Stimulated activated naive CD4-positive, alpha-beta T cell (primary cell): ENCODE measurements at places on chromosomes 2 and 18.

DNA sequence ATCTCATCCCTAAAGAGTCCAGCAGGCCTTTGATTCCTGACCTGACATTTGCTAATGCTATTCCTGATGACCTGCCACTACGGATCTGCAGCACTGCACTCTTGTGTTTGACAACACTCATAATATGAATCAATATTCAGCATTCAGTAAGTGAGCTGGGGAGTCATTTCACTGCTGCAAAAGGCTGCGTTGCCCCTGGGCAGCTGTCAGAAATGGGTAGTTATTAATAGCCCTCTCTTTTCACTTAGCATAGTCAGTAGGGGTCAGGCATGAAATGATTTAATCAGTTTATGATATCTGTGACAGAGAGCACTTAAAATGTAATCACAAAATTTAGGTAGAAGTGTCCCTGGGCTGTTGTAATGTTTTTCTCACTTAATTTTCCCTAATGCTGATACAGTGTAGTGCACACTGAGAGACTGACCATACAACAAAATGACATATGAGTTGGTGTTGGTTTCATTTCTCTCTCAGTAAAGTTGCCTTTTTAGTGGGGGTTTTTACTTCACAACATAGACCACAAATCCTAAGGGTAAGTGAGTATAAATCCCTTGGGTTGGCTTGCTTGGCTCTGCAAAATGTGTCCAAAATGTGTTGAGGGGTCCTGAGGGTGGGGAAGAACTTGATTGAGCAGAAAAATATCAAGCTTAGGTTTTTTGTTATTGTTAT, 184.8 kb downstream of the CAMKMT start:
- DNase-seq, result no peak

DNA sequence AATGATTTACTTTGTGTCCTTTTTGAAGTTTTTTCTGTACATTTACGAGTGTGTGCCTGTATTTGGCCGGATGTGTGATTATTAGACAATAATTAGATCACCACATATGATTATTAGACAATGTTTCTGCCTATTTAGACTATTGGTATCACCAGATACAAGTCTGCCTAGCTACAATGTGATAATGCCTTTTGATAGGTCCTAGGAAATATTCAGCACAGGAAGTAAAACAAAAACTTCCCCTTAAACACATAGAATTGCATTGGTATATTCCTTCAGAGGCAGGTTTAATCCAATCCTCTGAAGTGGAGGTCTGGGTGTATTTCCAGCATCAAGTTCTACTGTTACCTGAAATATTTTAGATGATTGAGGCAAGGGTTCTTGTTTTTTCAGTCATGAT, 275.1 kb downstream of the TGIF1 start:
- no peak for DNase-seq

DNA sequence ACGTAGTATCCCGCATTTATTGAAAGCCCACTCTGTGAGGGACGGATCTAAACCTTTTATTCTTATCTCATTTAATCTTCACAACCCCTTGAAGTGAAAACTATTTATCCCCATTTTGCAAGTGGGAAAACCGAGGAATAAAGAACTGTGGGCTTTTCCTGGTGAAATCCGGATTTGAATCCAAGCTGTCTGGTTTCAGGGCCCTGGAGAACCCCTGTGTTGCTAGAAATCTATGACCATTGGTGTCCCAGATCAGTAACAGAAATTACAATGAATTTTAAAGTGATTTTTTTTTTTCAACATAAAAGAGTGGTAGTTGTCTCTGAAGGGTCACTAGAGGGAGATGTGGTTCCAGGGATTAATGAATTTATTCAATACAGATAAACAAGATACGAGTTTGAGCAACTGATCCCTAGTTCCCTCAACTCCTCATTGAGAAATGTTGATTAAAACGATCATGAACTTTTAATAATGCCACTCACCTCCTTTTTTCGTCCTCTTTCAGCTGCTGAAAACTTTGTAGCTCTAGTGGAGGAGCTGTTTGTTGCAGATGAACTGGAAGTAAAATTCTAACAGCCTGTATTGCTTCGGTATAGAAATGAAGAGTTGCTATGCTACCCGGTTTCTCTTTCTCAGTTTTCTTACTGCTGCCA, 940 bp downstream of the XRCC5 start:
- no peak for DNase-seq

- DNase-seq, result no peak
Measured at GRCh38 chr2:241073166-241074064, 28.7 kb downstream of the MTERF4 start.

- no peak for DNase-seq
Measured at GRCh38 chr2:231919341-231920035, 6.7 kb downstream of the NPPC start.

- no peak for DNase-seq
Measured at GRCh38 chr2:150538651-150539201, 51.3 kb upstream of the RND3 start.

- no peak for DNase-seq
Measured at GRCh38 chr18:23568281-23569138, 17.8 kb downstream of the NPC1 start.

GRCh38 chr2:12613137-12613835, 103.5 kb upstream of the TRIB2 start:
- DNase-seq, result no peak

DNA sequence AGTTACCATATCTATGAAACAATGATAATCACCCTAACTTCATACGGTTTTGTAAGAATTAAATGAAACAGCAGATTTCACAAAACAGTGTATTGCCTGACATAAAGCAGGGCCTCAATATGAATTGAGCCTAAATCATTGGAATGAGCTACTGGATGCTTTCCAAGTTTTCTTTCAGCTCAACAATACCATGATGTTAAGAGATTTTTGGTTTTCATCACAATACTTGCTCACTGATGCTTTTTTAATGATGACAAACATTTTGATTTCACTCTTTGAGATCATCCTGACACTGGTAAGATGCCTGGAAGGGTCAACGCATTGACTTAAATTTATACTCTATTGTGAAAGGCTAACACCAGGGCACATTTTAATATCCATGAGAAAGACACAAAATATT, 377.5 kb downstream of the ZNF521 start:
- no peak for DNase-seq

DNA sequence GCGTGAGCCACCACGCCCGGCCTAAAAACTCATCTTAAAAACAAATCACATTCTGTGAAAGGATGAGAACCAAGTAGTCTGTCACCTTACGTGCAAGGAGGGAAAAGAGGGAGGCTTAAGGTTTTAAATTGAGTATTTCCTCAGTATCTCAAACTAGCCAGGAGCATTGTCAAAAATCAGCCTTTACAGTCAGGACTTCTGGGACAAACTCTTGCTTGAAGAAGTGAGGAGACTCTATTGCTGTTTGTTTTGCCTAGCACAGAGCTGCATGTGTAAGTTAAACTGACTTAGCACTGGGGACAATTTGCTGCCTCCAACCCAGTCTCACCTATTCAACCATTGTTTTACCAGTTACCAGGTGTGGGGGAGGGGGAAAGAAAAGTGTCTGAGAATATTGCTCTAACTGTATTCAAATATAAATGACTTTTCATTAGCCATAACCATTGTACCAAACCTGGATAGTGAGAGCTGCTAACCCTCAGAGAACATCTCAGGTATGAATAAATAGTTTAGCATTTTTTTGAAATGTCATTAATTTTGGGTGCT, 3.6 kb downstream of the INO80D start:
- no peak for DNase-seq

- DNase-seq, result no peak
Measured at GRCh38 chr2:33190393-33190937, 243.7 kb downstream of the LTBP1 start.

DNA sequence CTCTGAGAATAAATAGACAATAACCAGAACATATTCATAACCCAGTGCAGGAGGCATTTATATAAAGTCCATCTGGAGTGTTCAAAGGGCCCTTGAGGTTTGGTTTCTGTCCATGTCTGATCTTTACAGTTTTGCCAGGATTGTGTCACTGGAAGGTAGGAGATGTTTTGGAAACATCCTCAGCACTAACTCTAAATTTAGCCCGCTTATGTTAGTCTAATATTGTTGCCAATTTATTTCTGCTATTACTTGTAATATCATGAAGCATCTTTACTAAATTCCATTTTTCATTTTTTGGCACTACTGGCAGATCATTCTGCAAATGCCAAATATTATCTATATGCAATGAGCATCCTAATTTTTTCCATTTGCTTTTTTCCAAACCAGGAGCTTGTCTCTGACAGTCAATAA, 22.4 kb upstream of the REV1 start:
- DNase-seq, result no peak

DNA sequence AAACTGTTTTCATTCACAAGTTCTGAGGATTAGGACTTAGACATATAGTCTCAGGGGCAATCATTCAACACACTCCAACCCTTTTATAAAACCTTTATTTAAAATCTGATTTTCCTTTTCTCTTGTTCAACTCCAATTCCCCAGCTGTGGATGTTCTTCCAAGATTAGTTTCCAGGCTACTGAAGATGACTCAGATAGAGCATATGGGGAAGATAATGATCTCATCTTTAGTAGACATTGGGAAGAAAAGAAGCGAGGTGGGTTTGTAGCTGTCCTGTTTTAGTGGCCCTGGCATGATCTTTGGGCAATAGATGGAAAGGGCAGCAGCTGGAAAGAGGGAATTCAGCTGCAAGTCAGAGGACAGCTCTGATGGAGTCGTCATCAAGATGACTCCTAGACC, 247.7 kb upstream of the CCDC68 start:
- no peak for DNase-seq

DNA sequence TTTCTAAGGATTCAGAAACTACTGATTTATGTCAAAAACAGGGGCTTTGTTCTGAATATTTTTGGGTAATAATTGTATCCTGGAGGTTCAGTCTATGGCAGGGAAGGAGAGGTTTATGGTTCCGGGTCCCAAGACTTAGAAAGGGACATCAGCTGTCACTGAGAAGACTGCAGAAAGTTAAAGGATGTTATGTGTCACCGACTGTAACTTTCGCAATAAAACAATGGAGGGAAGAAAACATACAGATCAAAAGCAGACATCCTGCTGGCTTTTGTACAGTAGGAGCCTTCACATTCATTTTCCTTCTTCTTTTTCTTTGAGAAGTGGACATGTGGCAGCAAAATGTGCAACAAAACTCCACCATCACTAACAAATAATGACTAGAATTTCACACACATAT, 900.7 kb upstream of the SOX11 start:
- DNase-seq, result no peak

DNA sequence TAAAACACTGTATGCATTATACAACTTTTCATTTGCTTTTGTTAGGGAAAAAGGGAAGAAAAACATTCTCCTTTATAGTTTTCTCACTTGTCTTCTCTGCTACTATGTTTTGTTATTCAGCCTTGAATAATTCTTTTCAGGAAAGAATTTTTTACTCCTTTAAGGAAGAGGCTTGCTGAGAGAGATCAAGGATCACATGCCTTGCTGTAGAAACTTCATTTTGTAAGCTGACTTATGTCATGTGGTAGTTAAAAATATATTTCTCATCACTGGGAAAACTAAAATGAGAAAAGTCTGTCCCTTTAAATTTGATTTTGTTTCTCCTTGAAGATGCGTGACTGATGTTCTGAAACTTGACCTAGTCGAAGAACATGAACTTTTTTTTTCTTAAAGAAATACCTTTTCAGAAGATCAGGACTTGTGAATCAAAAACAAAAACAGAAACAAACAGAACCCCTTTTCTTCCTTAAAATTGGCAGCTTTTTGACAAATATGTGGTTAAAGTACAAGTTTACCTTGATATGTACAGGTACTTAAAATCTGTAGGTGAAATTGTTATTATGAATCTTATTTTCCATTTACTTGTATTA, 145.1 kb downstream of the COMMD1 start:
- DNase-seq, result no peak

DNA sequence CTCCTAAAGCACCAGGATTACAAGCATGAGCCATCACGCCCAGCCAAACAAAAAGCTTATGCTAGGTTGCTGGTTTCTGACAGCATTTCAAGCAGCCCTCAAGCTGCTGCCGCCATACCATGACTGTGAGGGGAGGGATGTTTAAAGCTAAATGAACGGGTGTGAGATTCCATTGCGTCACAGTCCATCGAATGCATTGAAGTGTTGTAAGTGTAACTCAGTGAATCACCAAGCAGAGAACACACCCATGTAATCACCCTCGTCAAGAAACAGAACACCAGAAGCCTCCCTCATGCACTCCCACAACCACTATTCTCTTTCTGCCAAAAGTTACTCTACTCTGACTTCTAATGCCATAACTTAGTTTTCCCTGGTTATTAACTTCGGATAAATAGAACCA, 32.8 kb upstream of the MC5R start:
- no peak for DNase-seq

- DNase-seq, result no peak
Measured at GRCh38 chr18:42442656-42443055, 487.6 kb downstream of the PIK3C3 start.

DNA sequence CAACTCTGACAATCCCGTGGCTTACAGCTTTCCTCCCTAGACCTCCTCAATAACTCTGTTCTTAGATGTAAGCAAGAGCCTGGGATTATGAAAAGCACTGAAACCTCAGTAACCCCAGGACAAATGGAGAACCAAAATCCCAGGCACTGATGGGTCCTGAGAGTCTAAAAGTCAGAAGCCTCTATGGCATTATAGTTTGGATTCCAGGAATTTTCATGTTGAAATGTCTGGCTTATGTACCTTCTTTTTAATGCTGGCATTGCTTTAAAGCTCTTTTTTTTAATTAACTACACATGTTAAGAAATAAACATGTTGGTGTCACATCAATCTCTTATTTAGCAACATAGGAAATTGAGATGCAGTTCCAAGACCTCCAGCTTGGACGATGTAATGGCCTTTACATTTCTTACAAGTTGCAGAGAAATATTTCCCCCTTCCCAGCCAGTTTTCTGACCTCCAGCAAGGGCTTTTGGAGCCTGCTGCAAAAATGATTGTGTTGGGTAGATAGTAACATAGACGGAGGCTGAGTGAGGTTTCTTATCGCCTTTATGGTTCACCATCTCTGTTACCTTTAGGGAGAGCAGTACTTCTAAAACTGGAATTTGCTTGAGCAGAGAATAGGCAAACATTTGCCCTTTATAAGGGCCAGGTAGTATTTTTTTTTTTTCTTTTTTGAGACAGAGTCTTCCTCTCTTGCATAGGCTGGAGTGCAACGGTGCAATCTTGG, 84.8 kb upstream of the RASGRP3 start:
- DNase-seq, result no peak

DNA sequence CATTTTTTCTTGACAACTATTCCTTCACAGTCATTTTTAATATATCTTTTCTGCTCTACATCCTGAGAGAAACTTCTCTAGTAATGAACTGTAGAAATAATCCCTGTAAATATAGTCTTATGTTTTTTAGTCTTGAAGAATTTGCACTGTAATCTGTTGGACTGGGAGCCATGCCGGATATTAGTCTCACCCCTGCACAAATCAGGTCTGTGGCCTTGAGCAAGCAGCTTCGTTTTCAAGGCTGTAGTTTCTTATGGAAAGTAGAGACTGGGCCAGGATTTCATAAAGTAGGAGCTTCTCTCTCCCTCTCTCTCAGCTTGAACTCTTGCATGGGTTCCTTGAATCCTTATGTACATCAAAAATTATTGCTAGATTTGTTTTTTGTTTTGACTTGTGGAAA, 8.7 kb downstream of the FARP2 start:
- no peak for DNase-seq

- no peak for DNase-seq
Measured at GRCh38 chr18:67568166-67568565, 51.6 kb upstream of the DSEL start.

GRCh38 chr2:173354073-173354581, 545 bp upstream of the CDCA7 start:
- DNase-seq, result peak; percentile 11

GRCh38 chr2:5719629-5720334, 27.6 kb downstream of the SOX11 start:
- no peak for DNase-seq

- no peak for DNase-seq
Measured at GRCh38 chr2:154814856-154815255, 116.4 kb downstream of the KCNJ3 start.

- no peak for DNase-seq
Measured at GRCh38 chr2:10776231-10776977, 36.2 kb downstream of the PDIA6 start.
